ENCODE measurements at places on chromosomes 7 and 10.

DNA sequence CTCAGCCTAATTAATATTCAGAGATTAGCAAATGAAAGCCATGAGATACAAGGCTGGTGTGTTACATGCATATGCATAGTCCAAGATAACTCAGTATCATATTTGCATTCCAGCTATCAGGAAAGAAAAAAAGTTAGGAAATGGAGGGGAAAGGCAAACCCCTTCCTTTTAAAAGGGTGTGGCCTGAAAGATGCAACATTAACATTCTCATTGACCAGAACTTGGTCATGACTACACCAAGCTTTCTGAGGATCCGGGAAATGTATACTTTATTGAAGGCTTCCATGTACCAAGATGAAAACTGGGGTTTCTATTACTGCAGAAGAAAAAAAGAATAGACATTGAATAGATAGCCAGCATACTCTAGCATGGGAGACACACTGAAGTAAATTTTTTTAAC is 96.5 kb downstream of the IPMK start:
- DNase-seq, result no peak

GRCh38 chr7:79459381-79459780 is 5.9 kb upstream of the MAGI2 start:
- no peak for DNase-seq

GRCh38 chr7:75931680-75932079 is 16.7 kb downstream of the POR start:
- DNase-seq, result no peak

DNA sequence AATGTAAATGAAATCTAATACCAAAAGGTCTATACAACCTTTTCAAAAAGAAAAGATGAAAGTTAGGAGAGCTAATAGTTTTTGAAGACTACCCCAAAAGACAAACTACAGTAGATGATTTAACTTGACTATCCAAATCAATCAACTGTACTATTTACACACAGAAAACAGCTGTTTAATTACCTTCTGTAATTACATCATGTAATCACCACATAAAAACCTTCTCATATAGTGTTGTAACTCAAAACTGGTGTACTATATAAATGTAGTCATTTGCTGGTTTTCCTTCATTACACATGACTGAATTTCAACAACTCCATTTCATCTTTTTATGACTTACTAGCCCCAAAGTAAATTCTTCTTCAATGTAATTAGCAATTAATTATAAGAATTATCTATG is 4.5 kb downstream of the RTKN2 start:
- no peak for DNase-seq

DNA sequence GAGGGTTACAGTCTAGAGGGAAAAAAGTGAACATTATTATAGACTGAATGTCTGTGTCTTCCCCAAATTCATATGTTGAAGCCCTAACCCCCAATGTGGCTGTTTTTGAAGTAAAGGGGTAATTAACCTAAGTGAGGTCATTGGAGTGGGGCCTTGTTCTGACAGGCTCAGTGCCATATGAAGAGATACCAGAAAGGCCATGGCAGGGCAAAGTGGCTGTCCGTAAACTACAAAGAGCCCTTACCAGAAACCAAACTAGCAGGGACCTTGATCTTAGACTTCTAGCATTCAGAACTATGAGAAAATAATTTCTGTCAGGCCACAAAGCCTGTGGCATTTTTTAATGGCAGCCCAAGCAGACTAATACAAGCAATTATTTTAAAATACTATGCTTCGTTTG is 8.7 kb downstream of the TMEM209 start:
- DNase-seq, result no peak

- DNase-seq, result no peak
Observed at GRCh38 chr7:69735582-69735981, 137.3 kb downstream of the AUTS2 start.

GRCh38 chr7:344608-344994 is 54.6 kb downstream of the FOXL3 start:
- no peak for DNase-seq
